ENCODE measurements at places on chromosomes 6 and 20. TPM values are rescaled to one million over a fixed set of nuclear protein-coding genes. Genes with fewer than 3 reads are reported as not detected.

- no peak overlapping the region for H3K4me3 ChIP-seq
- no peaks in the 10 kb centered on the region for H3K36me3 ChIP-seq
- H3K27me3 ChIP-seq = peaks cover 53% of the 10 kb centered on the region
Measured at GRCh38 chr6:40978687-40979289, 60.2 kb downstream of the UNC5CL start.

DNA sequence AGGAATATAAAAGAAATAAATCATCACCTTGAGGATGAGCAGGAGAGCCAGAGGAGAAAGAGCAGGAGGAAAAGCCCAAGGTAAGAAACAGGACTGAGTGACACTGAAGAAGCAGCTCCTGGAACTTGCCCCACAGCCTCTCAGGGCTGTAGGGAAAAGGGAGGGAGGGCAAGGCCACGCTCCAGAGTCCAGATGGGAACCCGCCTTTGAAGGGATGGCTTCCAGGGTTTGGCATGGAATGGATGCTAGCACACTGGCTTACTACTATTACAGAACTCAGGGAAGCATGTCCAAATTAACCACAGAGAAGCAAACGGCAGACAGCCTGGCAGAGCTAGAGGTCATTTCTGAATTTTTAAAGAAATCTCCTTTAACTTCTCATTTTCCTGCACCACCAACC lies 26.8 kb downstream of the RALGAPA2 start:
- no peak overlapping the region for H3K27ac ChIP-seq
- no peak overlapping the region for H3K4me3 ChIP-seq
- no peak for DNase-seq
- no peaks in the 10 kb centered on the region for H3K4me1 ChIP-seq

- H3K36me3 ChIP-seq = no peaks in the 10 kb centered on the region
- H3K4me1 ChIP-seq = peaks cover 2% of the 10 kb centered on the region
- no peak for DNase-seq
- no peaks in the 10 kb centered on the region for H3K27me3 ChIP-seq
- H3K4me3 ChIP-seq = no peak overlapping the region
Measured at GRCh38 chr6:24861934-24862333, 63.2 kb upstream of the ARMH2 start.

DNA sequence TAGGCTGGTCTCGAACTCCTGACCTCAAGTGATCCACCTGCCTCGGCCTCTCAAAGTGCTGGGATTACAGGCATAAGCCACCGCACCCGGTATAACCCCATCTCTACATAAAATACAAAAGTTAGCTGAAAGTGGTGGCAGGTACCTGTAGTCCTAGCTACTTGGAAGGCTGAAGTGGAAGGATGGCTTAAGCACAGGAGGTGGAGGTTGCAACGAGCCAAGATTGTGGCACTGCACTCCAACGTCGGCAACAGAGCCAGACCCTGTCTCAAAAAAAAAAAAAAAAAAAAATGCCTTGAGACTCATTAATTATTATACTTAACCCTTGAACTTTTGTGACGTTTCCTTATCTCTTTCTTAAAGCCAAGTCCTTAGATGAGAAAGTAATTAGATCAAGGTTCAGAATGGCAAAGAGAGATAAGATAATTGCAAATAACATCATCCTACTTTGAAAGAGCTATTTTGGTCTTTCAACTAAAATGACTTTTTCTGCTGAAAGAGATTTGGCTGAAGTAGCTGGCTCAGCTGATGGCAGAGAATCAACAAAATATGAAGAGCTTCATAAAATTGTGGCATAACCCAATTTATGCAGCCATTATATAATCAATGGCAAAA lies 4.7 kb upstream of the SHLD1 start:
- H3K4me3 ChIP-seq = no peak overlapping the region
- H3K27ac ChIP-seq = no peak overlapping the region
- H3K27me3 ChIP-seq = peaks cover 5% of the 10 kb centered on the region
- peaks cover 3% of the 10 kb centered on the region for H3K4me1 ChIP-seq
- peaks cover 2% of the 10 kb centered on the region for H3K36me3 ChIP-seq

- H3K36me3 ChIP-seq = no peaks in the 10 kb centered on the region
- H3K4me1 ChIP-seq = peaks cover 9% of the 10 kb centered on the region
- no peak overlapping the region for H3K27ac ChIP-seq
- DNase-seq = peak; percentile 40
- H3K27me3 ChIP-seq = no peaks in the 10 kb centered on the region
Measured at GRCh38 chr6:158548418-158549161, 11.3 kb upstream of the TMEM181 start.

- peaks cover 9% of the 10 kb centered on the region for H3K27me3 ChIP-seq
- DNase-seq = no peak
- H3K4me1 ChIP-seq = peaks cover 16% of the 10 kb centered on the region
- H3K36me3 ChIP-seq = no peaks in the 10 kb centered on the region
Measured at GRCh38 chr20:35992713-35993335, 24.4 kb downstream of the CNBD2 start.

- H3K36me3 ChIP-seq = no peaks in the 10 kb centered on the region
- no peak overlapping the region for H3K4me3 ChIP-seq
- no peaks in the 10 kb centered on the region for H3K27me3 ChIP-seq
- no peaks in the 10 kb centered on the region for H3K4me1 ChIP-seq
- no peak overlapping the region for H3K27ac ChIP-seq
Measured at GRCh38 chr20:16671753-16672152, 58.1 kb upstream of the SNRPB2 start.

DNA sequence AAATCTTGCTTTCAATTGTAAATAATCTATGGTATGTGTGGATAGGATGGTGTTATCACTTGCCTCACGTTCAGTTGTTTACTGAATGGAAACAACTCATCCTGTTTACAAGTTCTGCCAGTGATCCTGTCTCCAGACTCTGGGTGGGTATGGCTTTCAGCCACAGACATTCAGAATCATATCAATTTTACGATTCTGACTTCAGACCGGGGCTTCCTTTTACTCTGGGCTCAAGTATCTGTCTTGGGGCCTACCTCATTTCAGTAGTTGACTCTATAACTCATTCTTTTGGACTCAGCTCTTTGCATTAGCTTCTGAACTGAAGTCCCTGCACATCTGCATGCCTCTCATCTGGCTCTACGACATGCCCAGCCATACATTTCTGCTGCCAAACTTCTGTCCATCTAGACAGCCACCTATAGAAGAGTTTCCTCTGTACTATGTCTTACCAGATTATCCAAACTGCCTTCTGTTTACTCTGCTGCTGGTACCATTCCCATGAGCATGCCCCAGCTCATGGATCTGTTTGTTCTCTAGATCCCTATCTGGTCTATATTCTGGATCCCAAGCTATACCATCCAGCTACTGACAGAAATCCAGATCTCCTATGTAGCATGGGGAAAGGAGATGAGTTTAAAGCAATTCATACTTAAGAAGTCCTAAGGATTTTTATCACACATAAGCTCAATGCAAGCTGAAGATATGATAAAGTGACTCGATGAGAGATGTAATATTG lies 34.3 kb downstream of the FYN start:
- no peak for DNase-seq
- H3K36me3 ChIP-seq = peaks cover 4% of the 10 kb centered on the region
- no peaks in the 10 kb centered on the region for H3K27me3 ChIP-seq
- H3K4me3 ChIP-seq = no peak overlapping the region

- peaks cover 19% of the 10 kb centered on the region for H3K4me1 ChIP-seq
- H3K36me3 ChIP-seq = no peaks in the 10 kb centered on the region
- H3K27ac ChIP-seq = peak overlapping the region; percentile 59
- no peaks in the 10 kb centered on the region for H3K27me3 ChIP-seq
- no peak for DNase-seq
- peak overlapping the region; percentile 35 for H3K4me3 ChIP-seq
Measured at GRCh38 chr6:90025523-90026061, 131.3 kb downstream of the GJA10 start.

- no peaks in the 10 kb centered on the region for H3K4me1 ChIP-seq
- no peaks in the 10 kb centered on the region for H3K36me3 ChIP-seq
- H3K4me3 ChIP-seq = no peak overlapping the region
- DNase-seq = no peak
- peaks cover 17% of the 10 kb centered on the region for H3K27me3 ChIP-seq
Measured at GRCh38 chr6:1182722-1183521, 129.0 kb upstream of the FOXQ1 start.

DNA sequence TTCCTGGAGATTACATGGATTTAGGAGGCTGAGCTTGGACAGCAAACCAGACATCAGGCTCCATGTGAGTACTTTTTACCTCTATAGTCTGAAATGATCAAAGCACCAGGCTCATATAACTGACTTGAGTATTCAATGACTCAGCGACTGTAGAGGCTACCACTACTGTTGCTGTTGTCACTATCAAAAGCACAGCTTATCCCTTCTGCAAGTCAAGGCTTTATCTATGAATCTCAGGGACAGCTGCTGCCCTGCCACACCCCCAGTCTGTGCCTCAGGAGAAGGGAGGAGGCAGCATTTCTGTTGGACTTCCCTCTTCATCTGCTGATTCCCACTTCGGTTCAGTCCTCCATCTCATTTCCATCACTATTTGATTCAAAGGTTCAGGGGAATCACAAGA lies 80.5 kb upstream of the CNR1 start:
- H3K36me3 ChIP-seq = no peaks in the 10 kb centered on the region
- H3K27me3 ChIP-seq = no peaks in the 10 kb centered on the region

- H3K27me3 ChIP-seq = no peaks in the 10 kb centered on the region
- peaks cover 4% of the 10 kb centered on the region for H3K36me3 ChIP-seq
Measured at GRCh38 chr6:161788531-161788930, 514.7 kb upstream of the AGPAT4 start.

DNA sequence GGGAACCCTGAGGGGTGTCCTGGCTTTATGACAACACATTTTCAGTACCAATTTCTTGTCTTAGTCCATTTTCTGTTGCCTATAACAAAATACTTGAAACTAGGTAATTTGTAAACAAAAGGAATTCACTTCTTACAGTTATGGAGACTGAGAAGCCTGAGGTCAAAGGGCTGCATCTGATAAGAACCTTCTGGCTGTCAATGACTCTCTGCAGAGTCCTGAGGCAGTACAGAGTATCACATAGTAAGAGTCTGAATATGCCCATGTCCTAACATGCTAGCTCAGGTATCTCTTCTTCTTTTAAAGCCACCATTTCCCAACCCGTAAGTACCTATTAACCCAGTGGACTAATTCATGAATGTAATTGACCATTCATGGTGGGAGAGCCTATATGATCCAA lies 1458.6 kb upstream of the EYS start:
- H3K4me1 ChIP-seq = no peaks in the 10 kb centered on the region
- no peak overlapping the region for H3K27ac ChIP-seq
- H3K4me3 ChIP-seq = no peak overlapping the region
- no peak for DNase-seq
- peaks cover 2% of the 10 kb centered on the region for H3K27me3 ChIP-seq

DNA sequence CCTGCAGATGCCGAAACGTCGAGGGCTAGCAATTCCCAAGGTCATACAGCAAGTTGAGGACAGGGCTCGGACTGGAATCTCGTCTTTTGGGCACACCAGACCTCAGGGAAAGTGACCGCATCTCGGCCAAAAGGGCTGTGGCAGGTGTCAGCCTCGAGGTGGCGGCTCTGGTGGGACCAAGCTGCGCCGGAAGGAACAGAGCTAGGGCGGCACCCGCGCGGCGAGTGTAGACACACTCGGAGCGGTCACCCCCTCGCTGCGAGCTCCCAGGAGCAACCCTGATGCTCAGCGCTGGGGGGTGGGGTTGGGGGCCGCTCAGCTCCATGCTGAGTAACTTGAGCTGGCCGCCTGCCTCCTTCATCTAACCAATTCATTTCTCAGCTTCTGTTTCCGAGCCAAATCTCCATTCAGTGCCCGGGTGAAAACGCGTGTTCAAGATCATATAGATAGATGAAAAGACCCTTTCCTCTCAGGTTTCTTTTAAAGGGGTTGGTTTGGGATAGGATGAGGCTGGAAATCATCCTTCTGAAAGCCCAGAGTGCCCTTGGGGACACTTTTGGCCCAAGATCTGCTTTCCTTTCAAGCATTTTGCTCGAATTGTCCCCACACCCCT lies 2.2 kb upstream of the TUBB2B start:
- H3K36me3 ChIP-seq = peaks cover 1% of the 10 kb centered on the region
- peak overlapping the region; percentile 53 for H3K4me3 ChIP-seq
- peaks cover 57% of the 10 kb centered on the region for H3K4me1 ChIP-seq

DNA sequence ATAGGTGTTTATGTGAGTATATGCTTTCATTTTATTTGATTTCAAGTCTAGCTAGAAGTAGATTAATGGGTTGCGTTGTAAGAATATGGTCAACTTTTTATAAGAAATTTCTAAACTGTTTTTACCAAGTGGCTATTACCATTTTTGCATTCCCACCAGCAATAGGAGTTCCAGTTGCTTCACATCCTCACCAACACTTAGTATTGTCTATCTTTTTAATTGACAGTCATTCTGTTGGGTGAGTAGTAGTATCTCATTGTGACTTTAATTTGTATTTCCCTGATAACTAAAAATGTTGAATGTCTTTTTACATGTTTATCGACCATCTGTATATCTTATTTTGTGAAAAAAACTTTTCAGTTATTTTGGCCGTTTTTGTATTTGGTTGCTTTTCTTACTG lies 135.3 kb downstream of the AKAP7 start:
- no peaks in the 10 kb centered on the region for H3K4me1 ChIP-seq
- H3K27ac ChIP-seq = no peak overlapping the region
- H3K4me3 ChIP-seq = no peak overlapping the region
- H3K36me3 ChIP-seq = peaks cover 4% of the 10 kb centered on the region

GRCh38 chr6:8084586-8084985 lies 17.8 kb downstream of the EEF1E1 start:
- no peaks in the 10 kb centered on the region for H3K27me3 ChIP-seq
- peaks cover 62% of the 10 kb centered on the region for H3K4me1 ChIP-seq
- H3K27ac ChIP-seq = peak overlapping the region; percentile 91
- no peak overlapping the region for H3K4me3 ChIP-seq
- peaks cover 25% of the 10 kb centered on the region for H3K36me3 ChIP-seq

- peaks cover 24% of the 10 kb centered on the region for H3K4me1 ChIP-seq
- no peak overlapping the region for H3K27ac ChIP-seq
- no peak overlapping the region for H3K4me3 ChIP-seq
- no peak for DNase-seq
Measured at GRCh38 chr6:3379482-3380060, 77.3 kb downstream of the SLC22A23 start.

DNA sequence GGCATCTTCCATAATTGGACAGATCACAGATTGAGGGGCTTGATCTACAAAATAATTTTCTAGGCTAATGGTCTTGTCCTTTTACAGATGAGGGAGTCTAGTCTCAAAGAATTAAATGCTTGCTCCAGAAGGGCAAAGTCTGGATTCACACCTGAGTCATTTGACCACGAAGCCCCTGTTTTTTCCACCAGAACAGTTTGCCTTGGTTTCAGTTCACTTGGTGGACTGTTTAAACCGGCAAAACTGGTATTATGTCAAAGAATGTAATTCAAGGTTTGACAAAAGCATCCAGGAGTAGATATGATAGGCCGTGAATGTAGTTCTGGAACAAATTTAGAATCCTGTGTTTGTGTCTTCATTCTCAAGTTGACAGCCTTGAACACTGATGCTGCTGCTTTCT lies 3.3 kb downstream of the MYO6 start:
- H3K36me3 ChIP-seq = no peaks in the 10 kb centered on the region
- H3K27me3 ChIP-seq = no peaks in the 10 kb centered on the region
- no peak overlapping the region for H3K27ac ChIP-seq
- DNase-seq = no peak
- peaks cover 56% of the 10 kb centered on the region for H3K4me1 ChIP-seq

- H3K27me3 ChIP-seq = no peaks in the 10 kb centered on the region
- no peak for DNase-seq
- H3K36me3 ChIP-seq = no peaks in the 10 kb centered on the region
Measured at GRCh38 chr6:134358320-134358719, 40.4 kb upstream of the SGK1 start.

Gene METTL24
- total RNA-seq = not detected

Gene COL9A3
- 11.3 TPM for total RNA-seq

Gene SOBP
- total RNA-seq = 9.8 TPM

Gene NMBR
- not detected for total RNA-seq

Gene RTF2
- 79.3 TPM for total RNA-seq

Gene GZF1
- 10.7 TPM for total RNA-seq

Gene NOP56
- total RNA-seq = 103 TPM

Gene TTK
- 3.7 TPM for total RNA-seq

Gene GABRR1
- total RNA-seq = not detected

Gene KCNB1
- total RNA-seq = 1.3 TPM
